ENCODE measurements at places on chromosomes 3 and 15.

GRCh38 chr15:53665930-53666329, 93.5 kb downstream of the WDR72 start:
- DNase-seq, result no peak

GRCh38 chr3:155102329-155102728, 22.2 kb downstream of the MME start:
- DNase-seq, result no peak

DNA sequence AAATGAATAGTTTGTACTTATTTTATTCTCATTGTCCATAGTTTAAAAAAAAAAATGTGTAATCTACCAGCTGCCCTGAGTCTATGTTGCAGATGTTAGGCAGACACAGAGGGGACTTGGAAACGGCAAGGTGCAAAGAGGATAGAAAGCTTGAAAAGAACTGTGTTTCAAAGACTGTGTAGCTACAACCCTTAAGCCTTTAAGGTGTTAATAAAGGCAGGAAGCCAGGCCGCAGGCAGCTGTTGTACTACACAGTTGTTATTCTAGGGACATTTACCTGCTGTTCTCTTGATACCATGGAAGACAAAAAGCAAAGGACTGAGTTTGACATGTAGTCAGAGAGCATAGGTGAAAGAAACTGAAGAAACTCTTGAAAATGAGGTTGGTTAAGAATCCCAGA, 440.0 kb downstream of the TUSC7 start:
- DNase-seq, result no peak

- no peak for DNase-seq
Observed at GRCh38 chr3:71857956-71858355, 73.0 kb upstream of the PROK2 start.

- DNase-seq, result no peak
Observed at GRCh38 chr3:66467996-66468735, 32.7 kb downstream of the LRIG1 start.

DNA sequence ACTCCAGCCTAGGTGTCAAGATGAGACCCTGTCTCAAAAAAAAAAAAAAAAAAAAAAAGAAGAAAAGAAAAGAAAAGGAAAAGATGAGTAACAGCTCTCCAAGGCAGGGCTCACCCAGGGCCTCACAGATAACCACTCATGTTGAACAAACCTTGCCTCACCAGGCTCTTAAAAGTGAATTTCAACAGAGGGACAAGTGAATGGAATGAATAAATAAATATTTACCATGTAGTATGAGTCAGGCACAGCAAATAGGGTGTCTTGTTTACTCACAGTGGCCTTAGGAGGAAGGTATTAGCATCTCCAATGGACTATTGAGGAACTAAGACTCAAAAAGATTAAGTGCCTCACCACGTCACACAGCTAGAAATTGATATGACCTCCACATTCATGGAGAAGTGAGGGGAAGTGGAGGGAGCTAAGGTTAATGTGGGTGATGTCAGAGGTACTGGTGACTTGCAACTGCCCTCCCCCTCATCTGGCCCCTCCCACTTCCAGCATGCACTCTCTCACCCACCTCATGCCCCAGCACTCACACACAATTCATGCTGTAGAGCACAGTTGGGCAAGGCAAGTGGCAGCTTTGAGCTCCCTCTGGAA, 255.5 kb downstream of the UACA start:
- no peak for DNase-seq

DNA sequence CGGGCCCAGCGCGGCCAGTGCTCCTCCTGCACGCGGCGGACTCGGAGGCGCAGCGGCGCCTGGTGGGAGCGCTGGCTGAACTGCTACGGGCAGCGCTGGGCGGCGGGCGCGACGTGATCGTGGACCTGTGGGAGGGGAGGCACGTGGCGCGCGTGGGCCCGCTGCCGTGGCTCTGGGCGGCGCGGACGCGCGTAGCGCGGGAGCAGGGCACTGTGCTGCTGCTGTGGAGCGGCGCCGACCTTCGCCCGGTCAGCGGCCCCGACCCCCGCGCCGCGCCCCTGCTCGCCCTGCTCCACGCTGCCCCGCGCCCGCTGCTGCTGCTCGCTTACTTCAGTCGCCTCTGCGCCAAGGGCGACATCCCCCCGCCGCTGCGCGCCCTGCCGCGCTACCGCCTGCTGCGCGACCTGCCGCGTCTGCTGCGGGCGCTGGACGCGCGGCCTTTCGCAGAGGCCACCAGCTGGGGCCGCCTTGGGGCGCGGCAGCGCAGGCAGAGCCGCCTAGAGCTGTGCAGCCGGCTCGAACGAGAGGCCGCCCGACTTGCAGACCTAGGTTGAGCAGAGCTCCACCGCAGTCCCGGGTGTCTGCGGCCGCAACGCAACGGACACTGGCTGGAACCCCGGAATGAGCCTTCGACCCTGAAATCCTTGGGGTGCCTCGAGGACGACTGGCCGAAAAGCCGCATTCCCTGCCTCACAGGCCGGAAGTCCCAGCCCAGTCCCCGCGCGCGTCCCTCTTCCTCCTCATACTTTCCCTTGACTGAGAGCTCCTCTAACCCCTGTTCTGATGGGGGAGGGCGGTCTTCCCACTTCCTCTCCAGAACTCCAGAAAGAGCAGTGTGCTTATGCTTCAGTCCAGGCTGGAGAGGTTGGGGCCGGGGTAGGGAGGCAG, 1.4 kb upstream of the IL17RC start:
- DNase-seq, result peak; percentile 37

DNA sequence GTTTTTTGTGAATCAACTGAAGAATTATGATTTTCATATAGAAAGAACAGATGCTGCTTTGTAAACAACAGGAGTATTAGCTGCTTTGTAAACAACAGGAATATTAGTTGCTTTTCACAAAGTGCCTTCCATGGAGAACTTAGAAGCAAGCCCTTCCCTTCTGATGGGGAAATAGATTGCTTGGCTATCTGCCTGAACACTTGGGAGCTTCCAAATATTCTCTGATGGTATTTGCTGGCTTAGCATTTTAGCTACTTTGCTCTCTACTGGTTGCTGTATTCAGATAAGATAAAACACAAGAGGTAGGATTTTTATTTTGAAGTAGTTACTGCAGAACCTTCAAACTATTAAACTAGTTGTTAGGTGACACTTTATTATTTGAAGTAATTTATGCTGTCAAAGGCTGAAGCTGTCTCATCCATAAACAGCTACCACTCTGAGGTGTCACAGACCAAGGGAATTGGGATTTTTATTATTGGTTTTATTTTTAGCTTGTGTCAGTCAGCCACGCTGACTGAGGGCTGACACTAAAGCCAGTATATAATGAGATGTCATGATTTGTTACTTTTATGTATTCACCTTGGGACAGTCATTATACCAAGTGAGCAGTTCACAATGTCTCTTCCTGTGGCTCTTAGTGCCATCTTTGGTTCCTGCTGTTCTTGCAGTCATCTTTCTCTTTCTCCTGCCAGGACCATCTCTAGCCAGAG, 50.0 kb downstream of the ZIC1 start:
- DNase-seq, result no peak

GRCh38 chr15:57496946-57497869, 94.5 kb upstream of the MYZAP start:
- no peak for DNase-seq

GRCh38 chr15:50549326-50549725, 2.9 kb upstream of the USP50 start:
- no peak for DNase-seq

GRCh38 chr15:65638681-65639089, 16.9 kb downstream of the SLC24A1 start:
- DNase-seq, result peak; percentile 43

DNA sequence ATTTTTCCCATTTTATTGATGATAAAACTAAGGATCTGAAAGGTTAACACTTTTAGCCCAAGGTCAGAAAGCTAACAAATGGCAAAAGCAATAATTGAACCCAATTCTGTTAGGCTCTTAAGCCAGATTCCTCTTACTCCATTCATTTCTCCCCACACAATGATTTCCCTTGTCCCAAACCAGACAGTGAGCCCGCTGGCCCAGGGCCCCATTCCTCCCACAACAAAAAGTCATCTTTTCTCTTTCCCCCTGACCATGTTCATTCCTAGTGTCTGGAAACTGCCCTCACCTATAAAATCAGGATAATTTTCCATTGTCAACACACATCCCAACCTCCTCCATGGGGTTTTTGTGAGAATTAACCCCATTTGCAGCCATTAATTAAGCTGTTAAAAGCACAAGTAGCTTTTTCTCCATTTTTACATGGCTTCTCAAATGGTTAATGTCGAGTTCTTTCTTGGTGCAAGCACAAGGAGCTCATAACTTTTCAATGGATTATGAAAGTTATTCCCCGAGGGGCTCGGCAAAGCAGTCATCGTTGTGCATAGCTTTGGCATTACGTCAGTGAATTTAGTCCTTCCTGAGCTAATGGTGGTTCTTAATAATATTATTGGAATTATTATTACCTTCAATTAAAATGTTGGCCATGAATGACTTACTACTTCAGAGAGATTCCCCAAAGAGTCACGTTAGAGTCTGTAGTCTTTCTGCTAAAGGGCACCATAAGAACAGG, 151.0 kb upstream of the WNT5A start:
- DNase-seq, result no peak

DNA sequence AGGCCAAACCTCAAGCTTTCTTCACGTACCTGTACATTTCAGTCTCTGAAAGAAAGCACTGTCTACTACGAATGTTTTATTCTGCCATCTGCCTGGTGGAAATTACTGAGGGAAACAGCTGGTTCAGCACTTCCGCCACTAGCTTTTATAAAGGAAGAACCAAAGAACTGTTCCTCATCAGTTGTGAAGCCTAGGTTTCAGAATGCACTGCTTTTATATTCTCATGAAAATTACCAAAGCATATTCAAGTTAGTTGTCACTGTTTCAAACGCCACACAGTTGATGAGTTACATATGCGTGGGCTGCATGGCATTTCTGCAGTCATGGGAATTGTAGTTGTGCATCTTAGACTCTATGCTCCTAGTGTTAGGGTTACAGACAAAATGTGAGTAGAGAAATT, 21.5 kb upstream of the ZBTB38 start:
- DNase-seq, result no peak

GRCh38 chr3:105842943-105843342, 25.9 kb downstream of the CBLB start:
- no peak for DNase-seq

DNA sequence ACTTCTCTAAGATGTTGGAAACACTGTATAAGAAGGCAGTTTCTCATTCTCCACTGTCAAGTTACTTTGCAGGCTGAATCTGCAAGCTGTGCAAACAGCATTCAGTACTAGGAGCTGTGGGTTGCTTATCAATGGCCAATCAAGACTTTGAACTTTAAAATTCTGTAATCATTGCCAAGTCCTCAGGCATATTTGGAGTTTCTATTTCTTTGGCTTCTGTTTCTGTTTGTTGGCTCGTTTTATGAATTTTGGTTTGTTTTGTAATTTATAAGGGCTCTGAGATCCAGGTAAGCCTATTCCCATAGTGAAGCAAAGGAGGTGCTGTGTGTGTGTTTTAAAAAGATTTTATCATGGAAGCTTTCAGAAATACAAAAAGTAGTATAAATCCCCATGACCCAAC, 32.1 kb downstream of the TLNRD1 start:
- DNase-seq, result no peak

- DNase-seq, result no peak
Observed at GRCh38 chr3:10219737-10220136, 28.5 kb upstream of the TATDN2 start.

DNA sequence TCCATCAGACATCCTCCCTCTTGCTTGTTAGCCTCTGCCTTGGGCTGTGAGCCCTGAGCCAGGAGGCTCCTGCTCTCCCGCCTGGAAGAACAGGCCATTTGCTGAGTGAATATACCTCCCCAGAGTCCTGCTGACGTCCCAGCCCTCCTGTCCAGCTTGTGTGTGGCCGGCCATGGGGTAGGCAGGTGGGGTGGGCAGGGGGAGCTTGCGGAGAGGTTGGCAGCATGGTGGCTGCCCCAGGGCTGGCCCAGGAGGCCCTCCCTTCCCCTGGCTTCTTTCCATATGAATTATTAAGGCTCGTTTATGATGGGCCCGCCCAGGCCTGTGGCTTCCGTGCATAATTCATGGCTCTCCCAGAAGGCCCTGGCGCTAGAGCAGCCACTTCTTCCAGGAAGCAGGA, 18.7 kb downstream of the CACNA2D2 start:
- DNase-seq, result no peak

GRCh38 chr3:82145742-82146141, 384.3 kb upstream of the GBE1 start:
- DNase-seq, result no peak

GRCh38 chr3:13513051-13513912, 33.2 kb downstream of the HDAC11 start:
- DNase-seq, result no peak

DNA sequence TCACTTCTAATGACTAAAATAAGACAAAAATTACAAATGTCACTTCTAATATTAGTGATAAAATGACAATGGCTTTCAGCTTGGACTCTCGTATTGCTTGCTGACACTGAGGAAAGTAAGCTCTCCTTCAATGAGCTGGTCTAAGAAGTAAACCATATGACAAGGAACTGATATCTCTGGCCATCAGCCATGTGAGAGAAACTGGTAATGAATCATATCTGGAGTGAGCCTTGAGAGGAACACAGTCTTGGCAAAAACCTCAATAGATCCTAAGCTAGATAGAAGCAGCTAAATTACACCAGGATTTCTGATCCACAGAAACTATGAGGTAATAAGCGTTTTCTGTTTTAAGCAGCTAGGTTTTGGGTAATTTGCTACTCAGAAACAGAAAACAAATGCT, 1575.1 kb downstream of the OTOL1 start:
- no peak for DNase-seq

GRCh38 chr15:52557274-52557641, 11.6 kb downstream of the ARPP19 start:
- DNase-seq, result no peak

- DNase-seq, result no peak
Observed at GRCh38 chr3:70994644-70995043, 588.9 kb downstream of the FOXP1 start.

GRCh38 chr3:62723914-62724217, 151.3 kb downstream of the CADPS start:
- no peak for DNase-seq

- no peak for DNase-seq
Observed at GRCh38 chr3:29452934-29453283, 172.0 kb downstream of the RBMS3 start.

GRCh38 chr3:129616713-129617112, 10.2 kb upstream of the PLXND1 start:
- no peak for DNase-seq

GRCh38 chr3:122415104-122415744, 638 bp downstream of the WDR5B start:
- DNase-seq, result peak; percentile 38

DNA sequence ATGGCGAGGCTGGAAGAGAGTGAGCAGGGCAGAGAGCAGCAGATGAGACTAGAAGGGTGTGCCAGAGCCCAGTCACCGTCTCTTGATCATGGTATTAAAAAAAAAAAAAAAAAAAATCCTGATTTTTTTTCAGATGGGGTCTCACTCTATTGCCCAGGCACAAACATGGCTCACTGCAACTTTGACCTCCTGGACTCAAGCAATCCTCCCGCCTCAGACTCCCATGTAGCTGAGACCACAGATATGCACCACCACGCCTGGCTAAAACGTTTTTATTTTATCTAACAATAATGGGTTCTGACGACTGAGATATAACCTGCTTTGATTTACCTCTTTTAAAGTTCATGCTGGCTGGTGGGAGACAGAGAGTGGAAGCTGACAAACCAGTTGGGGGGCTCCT, 4.0 kb downstream of the GNB4 start:
- DNase-seq, result no peak

Data from GM12891 (cell line).